H7 (cell line): ENCODE measurements at places on chromosomes 3 and 15. TPM values are rescaled to one million over a fixed set of nuclear protein-coding genes. Genes with fewer than 3 reads are reported as not detected.

DNA sequence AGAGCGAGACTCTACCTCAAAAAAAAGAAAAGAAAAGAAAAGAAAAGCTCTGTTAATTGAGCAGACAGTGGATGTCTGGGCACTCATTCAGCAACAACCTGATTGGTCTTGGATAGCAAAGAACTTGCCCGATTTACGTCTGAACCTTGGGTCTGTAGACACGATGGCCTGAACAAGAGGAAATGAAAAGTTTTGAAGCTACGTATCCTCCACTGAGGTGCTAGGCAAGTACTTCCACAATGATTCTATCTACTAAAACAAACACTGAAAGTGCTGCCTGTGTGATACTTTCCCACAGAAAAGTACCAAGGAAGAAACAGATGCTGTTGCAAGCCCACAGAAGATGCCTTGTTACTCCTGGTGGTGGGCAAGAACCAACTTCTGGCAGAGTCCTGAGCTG lies 21.8 kb upstream of the MUSTN1 start:
- no peak for DNase-seq

DNA sequence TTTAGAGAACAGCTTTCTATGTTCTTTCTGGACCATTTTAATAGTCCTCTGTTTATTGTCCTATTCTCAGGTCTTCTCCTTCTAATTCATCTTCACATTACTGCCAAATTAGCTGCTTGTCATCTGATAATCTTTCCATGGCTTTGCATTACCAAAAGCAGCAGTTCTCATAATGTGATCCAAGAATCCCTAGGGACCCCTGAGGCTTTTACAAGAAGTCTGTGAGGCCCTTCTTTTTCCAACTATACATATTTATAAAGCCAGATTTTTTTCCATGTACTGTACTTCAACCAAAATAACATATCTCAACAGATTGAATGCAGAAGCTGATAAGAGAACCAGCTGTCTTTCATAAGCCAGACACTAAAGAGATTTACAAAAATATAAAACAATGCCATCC lies 162.5 kb upstream of the BFSP2 start:
- no peak for DNase-seq

DNA sequence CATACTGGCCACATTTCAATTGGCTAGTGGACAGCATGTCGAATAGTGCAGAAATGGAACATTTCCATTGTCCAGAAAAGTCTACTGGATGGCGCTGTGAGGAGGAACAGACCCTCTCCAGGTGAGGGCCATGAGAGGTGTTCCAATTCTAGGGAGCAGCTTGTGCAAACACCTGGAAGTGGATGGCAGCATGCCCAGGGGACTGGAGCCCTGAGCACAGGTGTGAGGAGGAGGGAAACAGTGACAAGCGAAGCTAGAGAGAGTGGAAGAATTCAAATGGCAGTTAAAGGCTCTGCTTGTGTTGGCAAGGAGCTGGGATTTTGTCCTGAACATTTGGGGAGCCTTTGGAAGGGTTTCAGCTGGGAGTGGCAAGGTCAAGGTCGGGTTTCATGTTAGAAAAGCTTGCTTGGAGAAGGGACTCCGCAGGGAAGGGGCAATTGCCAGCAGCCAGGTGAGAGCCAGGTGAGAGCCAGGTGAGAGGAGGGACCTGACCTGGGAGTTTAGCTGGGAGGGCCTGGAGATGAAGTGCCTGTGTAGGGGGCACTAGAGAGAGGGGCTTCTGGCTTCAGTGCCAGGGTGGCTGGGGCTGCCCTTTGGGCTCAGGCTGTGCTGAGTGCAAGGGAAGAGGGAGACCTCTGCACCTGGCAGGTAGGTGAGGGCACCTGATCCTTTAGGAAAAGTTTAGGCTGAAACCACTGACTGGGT lies 93.8 kb downstream of the LINGO1 start:
- DNase-seq, result peak; percentile 61

- no peak for DNase-seq
Observed at GRCh38 chr15:98433856-98434255, 214.5 kb upstream of the IGF1R start.

DNA sequence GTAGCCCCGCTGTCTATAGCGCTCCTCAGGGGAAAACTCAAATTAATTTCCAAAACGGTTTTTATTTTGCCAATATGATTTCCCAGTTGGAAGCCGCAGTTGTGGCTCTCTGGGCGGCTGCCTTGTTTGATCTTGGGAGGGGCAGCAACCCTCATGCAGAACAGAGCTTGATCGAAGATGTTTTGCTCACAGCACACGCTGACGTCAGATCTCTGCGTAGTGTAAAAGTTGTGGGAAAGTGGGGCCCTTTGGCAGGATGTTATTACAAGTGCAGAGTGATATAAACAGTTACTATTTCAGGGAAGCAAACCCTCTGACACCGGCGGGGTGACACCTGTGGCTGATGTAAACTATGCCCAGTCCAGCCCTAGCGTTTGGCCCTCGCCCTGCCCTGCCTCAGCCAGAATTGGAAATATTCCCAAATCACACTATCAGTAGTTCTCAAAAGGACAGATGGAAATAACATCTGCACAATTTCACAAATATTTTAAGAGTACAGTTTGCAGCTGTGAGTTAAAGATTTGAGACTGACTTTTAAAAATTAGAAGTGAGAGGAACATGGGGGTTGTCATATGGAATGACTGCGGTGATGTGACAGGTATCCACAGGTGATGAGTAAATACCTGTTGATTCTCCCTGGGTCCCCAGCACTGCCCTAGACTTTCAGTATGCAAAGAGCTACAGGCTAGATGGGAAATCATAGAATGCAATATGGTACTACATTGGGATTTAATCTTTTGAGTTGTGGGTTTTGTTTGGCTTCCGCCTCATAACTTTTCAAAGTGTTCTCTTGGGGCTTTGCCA lies 1.7 kb downstream of the SYNM start:
- no peak for DNase-seq

GRCh38 chr3:17579289-17580031 lies 163.0 kb downstream of the TBC1D5 start:
- no peak for DNase-seq

DNA sequence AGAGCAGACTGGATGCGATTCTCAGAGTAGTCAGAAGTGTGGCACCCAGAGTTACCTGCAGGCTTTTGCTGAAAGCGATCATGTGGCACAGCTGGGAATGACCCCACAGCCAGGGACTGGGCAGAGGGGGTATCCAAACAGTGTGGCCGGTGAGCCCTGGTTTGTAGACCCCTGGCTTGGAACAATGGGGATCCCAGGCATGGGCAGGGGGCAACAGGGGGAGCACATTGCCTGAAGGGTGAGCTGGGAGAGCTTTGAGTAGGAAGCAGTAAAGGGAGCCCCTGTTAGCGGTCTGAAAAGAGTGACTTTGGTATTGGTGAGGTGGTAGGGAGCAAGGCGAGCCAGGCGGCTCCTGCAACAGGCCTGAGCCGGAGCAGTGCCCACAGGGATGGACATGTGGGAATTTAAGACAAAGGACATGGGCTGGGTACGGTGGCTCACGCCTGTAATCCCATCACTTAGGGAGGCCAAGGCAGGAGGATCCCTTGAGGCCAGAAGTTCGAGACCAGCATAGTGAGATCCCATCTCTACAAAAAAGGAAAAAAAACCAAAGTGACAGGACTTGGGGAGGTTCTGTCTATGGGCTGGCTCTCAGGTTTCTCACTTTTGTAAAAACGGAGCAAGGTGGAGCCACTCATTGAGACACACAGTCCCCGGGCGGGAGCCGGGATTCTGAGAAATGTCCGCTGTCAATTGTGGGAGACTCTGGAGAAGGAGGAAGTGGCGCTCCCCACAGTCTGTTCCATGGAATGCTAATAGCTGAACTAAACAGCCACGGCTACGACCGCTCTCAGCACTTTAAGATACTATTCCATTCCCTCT lies 223.8 kb upstream of the LYSMD4 start:
- DNase-seq, result no peak

DNA sequence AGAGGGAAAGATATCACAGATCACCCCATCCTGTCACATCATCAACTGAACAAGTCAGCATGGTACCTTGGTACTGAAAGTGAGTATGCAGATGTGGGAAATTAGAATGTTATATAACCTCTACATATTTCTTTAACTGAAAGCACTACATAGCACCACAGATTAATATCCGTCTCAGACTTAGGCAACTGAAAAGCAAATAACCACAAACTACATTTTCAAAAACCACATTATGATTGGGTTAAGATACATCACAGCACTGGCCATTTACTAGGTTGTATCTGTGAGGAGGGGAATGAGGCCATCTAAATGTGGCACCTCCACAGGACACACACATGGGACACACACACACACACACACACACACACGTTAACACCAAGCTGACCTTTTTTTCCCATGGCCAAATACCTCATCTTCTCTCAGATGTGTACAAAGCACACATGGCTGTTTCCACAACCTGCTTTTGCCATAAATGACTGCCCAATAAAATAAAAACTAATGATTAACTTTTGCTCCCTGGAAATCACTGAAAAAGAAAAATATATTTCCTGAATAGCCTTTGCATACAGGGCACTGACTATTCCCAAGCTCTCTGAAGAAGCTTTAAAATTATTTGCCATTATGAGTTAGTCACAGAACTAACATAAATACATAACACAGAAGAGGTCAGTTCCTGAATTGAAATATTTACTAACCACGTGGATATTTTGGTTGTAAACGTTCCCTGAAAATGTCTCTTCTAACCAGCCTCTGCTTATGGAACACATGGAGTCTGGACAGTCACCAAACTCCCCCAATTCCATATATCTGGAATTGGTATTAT lies 60.1 kb downstream of the SUMF1 start:
- no peak for DNase-seq

- DNase-seq, result no peak
Observed at GRCh38 chr3:82030916-82031315, 269.5 kb upstream of the GBE1 start.

- DNase-seq, result no peak
Observed at GRCh38 chr3:23444386-23444785, 241.3 kb downstream of the UBE2E2 start.

DNA sequence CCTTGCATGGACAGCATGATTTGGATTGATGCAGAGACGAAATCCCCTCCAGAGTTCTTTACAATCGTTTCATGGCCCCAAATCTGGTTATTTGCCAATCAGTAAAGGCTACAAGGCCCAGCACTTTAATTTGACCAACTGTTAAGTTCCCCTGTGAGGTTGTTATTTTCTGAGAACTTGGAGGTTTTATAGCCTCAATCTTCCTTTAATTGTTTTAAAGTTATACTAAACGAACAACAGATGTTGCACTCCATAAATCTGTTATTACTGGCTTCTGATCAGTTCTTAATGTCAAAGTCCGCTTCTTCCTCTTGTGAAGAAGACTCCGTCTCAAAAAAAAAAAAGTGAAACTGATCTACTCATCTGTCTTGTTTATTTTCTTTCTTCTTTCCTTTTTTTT lies 30.8 kb downstream of the LARP6 start:
- no peak for DNase-seq

DNA sequence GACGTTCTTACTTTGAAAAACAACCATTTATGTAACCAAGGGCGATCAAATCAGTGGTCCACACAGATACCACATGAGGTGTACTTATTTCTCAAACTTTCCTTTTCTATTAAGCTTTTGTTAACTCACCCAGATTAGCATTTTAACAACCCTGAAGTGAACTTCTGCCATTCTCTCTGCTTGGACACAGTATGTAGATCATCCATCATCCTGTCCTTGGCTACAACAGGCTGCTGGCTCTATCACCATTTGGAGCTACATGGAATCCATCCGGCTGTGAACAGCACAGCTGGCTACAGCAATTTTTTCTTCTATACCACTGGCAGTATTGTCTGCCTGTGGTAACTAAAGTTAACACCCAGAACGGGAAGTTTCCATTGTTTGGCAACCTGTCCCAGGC lies 4.4 kb downstream of the SEMA6D start:
- DNase-seq, result no peak

GRCh38 chr3:77524463-77524862 lies 484.6 kb downstream of the ROBO2 start:
- DNase-seq, result no peak

DNA sequence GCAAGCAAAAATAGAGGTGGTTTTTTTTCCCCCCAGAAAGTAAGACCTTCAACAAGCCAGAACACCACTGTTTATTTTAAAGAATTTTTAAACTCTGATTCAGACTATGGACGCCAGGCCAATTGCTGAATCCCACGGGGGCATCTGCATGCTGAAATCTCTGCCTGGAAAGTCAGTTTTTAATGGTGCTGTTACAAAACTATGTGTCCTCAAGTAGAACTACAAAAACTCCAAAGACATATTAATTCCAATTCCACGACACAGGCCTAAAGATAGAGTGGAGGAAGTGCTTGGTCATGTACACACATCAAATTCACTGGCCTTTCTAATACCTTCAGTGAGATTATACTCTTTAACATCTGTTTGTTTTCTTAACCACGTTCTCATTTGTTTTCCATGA lies 490.5 kb upstream of the NR2F2 start:
- no peak for DNase-seq

GRCh38 chr15:51382787-51383186 lies 41.3 kb downstream of the GLDN start:
- DNase-seq, result peak; percentile 82

DNA sequence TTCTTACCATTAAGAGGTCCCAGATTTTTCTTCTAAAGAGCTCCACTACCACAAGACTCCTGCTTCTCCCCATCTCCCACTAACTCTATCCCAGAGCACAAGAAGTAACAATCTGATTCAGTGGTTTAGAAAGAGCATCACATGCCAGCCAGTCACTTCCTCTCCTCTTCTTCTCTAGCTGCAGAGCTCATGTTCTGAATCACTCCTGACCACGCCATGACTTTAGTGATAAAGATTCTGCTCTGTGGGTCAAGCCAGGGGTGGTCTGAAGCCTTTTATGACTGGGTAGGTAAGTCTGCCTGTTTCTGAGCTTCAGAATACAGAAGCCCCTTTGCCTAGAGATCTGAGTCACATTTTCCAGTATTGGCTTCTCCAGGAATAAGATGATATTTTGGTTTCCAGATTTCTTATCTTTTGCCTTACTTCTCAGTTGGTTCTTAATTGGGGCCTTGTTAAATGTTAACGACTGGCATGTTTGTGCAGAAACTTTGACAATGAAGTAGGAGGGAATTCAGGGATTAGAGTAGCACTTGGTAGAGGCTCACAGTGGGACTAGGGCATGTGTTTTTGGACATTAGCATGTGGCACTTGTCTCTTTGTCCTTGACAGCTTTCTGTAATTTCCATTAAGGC lies 27.6 kb upstream of the ADAMTSL3 start:
- DNase-seq, result no peak

- no peak for DNase-seq
Observed at GRCh38 chr3:19248143-19248542, 99.8 kb downstream of the KCNH8 start.

DNA sequence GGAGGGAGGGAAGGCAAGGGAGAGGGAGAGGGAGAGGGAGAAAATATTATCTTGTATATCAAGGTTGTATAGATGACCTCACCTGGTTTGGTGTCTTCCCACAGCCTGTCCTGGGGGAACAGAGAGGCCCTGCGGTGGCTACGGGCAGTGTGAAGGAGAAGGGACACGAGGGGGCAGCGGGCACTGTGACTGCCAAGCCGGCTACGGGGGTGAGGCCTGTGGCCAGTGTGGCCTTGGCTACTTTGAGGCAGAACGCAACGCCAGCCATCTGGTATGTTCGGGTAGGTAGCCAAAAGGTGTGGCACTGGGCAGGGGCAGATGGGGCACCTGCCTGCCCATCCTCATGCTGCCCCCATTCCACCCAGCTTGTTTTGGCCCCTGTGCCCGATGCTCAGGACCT lies 7.1 kb downstream of the CRELD1 start:
- DNase-seq, result no peak

The RASL12 gene
- total RNA-seq, result 20.9 and 22.1 TPM in 2 replicates

The TMCO5A gene
- not detected in 2 replicates for total RNA-seq

The OR5K2 gene
- total RNA-seq, result not detected in 2 replicates

The PLOD2 gene
- total RNA-seq, result 24.2 and 30.2 TPM in 2 replicates

The GPR176 gene
- 30.1 and 43.6 TPM in 2 replicates for total RNA-seq

The SLC28A2 gene
- 0.15 TPM in 1 of 2 replicates, not detected in the other for total RNA-seq

The FEZF2 gene
- 0.14 TPM in 1 of 2 replicates, not detected in the other for total RNA-seq

The INSYN1 gene
- 4.5 and 5.1 TPM in 2 replicates for total RNA-seq
